ENCODE measurements at places on chromosomes 5 and 9. TPM values are rescaled to one million over a fixed set of nuclear protein-coding genes. Genes with fewer than 3 reads are reported as not detected.
A peak's percentile ranks its signal among the peaks of the same experiment; 100 is the strongest.

GRCh38 chr9:2826291-2826690 is 17.6 kb downstream of the PUM3 start:
- DNase-seq: no peak

The DBH gene
- not detected for total RNA-seq

The ARSI gene
- 3.3 TPM for total RNA-seq

- peak; percentile 63 for DNase-seq
Observed at GRCh38 chr9:85516976-85517637, 224.6 kb downstream of the AGTPBP1 start.

DNA sequence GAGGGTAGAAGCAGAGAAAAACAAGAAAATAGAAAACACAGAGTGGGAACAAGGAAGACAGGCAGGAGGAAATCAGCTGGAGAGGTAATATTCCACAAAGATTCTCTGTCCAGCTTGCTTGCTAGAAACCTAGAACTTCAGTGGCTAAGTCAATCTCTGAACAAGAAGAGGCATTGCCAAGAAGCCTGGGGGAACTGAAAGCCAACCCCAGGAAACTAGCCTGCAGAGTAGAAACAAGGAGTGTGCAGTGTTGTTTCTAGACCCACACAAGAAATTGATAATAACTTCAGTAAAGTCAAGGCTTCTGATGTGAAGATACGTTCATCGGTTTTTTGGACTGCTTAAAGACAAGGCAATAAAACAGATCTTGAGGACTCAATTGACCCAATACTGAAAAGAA is 234.5 kb upstream of the MAP3K1 start:
- DNase-seq: no peak

The RIOK2 gene
- 20.2 TPM for total RNA-seq

DNA sequence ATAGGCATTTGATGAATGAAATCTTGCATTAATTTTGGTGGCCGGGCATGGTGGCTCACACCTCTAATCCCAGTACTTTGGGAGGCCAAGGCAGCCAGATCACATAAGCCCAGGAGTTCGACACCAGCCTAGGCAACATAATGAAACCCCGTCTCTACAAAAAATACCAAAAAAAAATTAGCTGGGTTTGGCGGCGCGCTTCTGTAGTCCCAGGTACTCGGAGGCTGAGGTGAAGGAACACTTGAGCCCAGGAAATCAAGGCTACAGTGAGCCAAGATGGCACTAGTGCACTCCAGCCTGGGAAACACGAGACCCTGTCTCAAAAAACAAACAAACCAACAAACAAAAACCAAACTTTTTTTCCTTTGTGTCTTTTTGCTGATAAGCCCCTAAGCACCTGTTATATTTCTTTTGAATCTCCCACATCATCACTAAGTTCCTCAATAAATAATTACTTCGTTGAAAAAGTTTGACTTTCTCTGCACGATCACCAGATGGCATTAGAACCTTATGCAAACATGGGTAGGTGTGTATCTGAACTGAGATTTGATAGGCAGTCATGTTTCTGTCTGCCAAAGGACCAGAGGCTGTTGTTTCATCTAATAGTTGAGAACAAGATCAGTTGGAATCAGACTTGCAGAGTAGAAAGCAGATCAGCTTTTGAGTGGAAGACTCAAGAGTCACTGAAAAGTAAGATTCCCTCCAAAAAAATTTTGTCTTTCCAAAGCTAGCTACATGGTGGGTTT is 5.5 kb upstream of the MATR3 start:
- DNase-seq: no peak

The PAPPA gene
- 2.2 TPM for total RNA-seq

DNA sequence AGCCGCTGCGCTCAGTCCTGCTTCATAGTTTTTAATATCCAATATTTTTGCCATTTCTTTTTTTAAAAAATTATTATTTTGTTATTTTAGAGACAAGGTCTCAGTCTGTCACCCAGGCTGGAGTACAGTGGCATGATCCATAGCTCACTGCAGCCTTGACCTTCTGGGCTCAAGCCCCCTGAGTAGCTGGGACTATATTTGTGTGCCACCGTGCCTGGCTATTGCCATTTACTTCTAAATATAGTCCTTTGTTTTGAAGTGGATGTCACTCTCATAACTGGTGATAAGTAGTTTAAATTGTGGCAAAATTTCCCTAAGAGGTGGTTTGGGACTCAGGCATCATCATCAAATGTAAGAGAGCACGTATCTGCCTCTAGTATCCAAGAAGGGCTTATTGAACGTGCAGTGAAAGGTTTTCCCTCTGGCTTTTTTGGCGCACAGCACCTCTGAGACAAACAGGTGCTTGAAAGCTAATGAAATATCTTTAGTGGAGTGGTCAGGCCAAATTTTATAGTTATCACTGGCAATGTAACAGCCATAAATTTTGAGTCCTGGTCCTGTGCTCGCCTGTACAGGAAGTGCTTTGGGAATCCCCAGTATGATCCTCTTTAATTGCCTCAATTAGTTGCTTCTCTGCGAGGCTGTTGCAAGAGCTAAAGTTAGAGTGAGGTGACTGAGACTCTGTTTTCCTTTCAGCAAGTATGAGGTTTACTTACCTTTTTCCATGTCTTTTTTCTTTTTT is 14.8 kb downstream of the STXBP1 start:
- DNase-seq: no peak

The PCDHB9 gene
- total RNA-seq: 0.38 TPM

DNA sequence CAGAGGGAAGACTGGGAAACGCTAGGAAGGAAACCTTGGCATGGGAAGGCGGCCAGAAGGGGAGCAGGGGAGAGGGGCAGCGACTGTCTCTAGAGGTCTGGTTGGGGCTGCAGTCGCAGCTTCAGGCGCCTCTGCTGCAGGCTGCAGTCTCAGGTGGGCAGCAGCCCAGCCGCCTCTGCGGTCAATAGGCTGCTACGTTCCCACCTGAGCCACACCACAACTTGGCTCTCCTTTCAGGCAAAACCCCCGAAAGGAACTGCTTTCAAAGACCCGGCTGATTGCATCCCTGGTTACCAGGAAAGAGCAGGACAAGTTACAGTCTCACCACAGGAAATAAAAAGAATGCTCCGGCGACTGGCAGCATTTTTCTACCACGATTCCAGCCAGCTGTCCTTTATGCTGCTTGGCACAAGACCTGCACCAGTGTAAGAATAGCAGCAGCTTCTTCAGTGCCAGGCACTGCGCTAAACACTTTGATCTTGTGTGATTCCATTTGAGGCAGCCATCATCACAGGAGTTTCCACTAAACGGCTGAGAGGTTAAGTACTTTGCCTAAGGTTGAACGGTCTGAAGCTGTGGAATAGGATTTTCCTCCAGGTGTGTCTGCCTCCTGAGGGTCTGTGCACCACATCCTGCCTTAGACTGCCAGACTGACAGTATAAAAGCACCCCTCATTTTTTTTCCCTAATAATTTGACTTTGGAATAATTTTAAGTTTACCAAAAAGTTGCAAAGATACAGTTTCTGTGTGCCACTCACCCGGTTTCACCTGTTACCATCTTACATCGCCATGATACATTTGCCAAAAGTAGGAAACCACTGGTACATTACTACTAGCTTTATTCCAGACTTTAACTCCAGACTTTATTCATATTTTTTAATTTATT is 7.5 kb downstream of the RPS14 start:
- DNase-seq: no peak

- DNase-seq: no peak
Observed at GRCh38 chr9:110105107-110105506, 102.9 kb downstream of the C9orf152 start.

DNA sequence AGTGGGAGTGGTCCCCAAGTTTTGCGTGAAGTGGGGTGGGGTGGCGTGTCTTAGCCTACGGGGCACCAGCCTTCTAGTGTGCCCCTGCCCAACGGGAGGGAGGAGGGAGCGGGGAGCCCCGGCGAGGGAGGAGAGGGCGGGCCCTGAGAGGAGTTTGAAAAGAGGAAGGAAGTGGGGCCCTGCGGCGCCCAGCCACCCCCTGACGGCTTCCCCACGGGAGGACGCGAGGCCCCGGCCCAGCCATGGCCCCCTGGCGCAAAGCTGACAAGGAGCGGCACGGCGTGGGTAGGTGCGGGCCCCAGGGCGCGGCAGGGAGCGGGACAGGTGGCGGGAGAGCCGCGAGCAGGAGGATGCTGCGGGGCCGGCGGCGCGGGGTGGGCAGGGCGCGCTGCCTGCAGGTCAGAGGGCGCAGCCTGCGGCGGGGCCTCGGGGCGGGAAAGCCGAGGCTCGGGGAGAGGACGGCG is at the start of gene DOCK2:
TSS of gene DOCK2 (plus strand) at position 191 of the 464 bp plus-strand sequence. CDS start at position 243, 52 bp downstream.
- peak; percentile 88 for DNase-seq

The EPB41L4B gene
- 15.4 TPM for total RNA-seq

The PCDHGB6 gene
- total RNA-seq: 7.4 TPM
